ENCODE measurements at places on chromosomes 5 and 9.

GRCh38 chr5:172365948-172366608 is 82.5 kb upstream of the UBTD2 start:
- DNase-seq, result no peak

DNA sequence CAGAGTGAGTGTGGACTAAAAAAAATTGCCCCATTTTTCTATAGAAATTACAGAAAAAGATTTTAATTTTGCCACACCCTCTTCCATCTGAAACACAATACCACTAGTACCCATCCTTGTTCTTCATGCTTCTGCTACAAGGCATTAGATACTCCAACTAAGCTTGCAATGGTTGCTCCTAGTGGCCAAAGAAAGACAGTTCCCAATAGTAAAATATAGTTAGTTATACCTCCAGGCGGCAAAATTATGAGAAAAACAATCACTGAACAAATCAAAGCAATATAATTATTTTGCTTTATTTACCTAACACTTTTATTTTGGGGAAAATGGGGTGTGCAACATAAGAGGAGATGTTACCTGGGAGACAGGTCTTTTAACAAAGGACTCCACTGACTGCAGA is 101.2 kb downstream of the RAPGEF6 start:
- no peak for DNase-seq

DNA sequence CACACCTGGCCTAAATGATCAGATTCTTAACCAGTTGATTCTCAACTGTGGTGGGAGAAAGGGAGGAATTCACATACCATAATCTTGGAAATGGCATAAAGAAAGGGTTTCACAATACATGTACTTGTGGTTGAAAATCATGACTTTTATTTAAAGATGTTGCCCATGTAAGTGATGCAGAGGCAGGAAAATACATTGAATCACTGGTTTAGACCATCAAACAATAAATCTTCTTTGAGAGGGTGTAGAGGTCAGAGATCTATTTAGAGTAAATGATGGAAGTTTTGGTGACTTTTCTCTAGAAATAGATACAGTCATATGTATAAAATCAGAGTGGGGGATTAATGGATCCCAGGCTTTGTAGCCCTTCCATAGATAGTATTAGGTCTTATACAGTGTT is 15.4 kb downstream of the NDUFS4 start:
- no peak for DNase-seq

- no peak for DNase-seq
Measured at GRCh38 chr9:131677444-131678180, 62.3 kb downstream of the RAPGEF1 start.

DNA sequence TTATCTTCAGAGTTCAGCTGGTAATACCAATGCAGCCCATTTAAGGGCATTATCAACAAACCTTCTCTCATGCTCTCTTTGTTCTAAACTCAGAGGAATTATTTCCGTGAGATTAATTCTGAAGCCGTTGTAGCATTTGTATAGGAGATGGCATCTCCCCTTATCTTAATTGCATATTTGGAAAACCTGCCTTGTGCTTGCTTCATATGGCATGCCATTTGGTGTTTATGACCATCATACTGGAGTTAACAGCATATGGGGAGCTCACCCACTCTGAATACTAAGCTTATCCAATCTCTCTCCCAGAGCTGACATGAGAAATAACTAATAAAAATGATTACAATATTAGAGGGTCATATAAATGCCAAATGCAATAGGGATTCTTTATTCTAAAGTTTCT is 243.2 kb downstream of the BRINP1 start:
- DNase-seq, result no peak

Measured in astrocyte of the cerebellum (primary cell).